Cortex of kidney (tissue), 1 donor: ENCODE measurements at places on chromosomes 1 and 21.

DNA sequence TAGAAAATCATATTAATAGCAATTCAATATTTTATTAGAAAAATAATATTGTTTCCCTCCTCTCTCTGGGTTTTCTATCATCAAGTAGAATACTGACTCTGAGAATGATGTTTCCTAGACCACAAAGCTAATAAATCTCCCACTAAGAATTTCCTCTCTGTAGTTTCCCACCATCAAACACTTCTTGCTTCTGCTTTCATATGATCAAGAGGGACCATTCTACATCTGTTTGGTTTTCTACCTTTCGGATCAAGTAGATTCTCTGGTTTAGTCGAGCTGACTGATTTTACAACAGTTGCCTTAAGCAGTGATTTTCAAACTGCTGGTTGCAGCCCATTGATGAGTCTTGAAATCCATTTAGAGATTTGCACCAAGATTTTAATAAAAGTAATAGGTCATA is 240.2 kb upstream of the PTBP2 start:
- DNase-seq = no peak

GRCh38 chr1:201889090-201889968 is 631 bp downstream of the SHISA4 start:
- no peak for DNase-seq

- no peak for DNase-seq
Measured at GRCh38 chr1:30905403-30905802, 3.2 kb downstream of the SDC3 start.

- no peak for DNase-seq
Measured at GRCh38 chr1:245197911-245198379, 43.2 kb downstream of the KIF26B start.

DNA sequence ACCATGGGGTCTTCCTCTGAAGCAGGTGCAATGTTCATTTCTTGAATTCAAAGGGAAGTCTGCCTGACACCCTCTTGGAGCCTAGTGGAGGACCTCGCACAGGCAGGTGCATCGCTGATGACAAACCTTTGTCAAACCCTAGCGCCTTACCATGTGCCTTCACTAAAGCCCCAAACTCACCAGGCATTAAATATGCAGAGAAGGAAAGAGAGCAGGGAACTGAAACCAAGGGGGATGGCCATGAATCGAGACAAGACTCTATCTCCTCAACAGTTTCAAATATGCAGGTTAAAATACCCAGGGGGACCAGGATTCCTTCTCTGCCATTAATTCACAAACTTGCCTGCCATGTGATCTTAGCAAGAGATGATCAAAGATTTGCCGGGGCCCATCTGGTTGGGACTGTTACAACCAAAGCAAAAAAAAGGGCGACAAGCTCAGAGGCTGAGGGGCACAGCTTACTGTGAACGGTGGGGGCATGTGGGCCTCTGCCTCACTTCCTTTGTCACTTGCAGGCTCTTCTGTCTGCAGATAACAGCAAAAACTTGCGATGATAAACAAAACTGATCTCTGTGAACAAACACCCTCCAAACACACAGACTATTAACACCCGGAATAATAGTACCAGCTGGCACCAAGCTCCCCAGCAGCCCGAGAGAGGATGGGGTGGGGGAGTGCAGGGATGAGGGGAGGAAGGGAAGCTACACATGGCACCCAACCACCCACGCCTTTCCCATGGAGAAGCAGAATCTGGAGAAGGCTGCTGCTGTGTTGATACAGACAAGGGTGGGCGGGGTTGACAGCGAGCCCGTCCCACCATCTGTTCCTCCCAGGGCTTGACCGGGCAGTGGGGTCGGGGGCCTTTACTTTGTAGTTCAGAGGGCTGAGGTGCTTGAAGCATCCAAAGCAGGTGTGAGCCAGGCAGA is 33.9 kb downstream of the TMEM63A start:
- no peak for DNase-seq
